ENCODE measurements at places on chromosomes 11 and 22.

DNA sequence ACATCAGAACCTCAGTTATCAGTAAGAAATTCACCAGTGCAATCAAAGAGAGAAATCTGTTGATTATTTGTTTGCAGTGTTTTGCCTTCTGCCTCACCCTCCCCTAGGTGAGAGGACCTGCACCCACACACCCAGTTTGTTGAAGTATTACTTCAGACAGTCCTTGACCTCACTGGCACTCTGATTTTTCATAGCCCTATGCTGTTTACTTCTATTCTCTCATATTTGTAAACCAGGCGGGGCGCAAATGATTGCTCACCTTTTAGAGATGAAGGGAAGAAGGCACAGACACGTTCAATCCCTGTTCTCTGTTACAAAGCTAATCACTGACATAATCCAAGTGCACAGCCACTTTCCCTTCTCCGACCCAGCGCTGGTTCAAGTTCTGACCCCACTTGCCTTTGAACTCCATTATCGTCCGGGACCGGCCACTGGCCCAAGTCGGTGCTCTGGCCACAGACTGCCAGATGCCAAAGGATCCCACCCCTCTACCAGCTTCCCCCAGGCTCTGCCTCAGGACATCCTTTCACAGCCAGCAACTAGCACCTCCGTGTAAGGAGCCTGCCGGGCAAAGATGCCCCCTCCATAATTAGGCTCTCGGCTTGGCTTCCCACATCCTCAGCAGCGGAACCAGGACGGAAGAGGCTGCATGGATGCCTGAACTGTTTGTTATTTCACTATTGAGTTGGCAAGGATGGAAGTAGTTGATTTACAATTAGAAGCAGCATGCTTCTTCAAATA is 1.7 kb downstream of the ETS1 start:
- no peak for DNase-seq

GRCh38 chr11:77510851-77511250 is 37.0 kb upstream of the PAK1 start:
- no peak for DNase-seq

DNA sequence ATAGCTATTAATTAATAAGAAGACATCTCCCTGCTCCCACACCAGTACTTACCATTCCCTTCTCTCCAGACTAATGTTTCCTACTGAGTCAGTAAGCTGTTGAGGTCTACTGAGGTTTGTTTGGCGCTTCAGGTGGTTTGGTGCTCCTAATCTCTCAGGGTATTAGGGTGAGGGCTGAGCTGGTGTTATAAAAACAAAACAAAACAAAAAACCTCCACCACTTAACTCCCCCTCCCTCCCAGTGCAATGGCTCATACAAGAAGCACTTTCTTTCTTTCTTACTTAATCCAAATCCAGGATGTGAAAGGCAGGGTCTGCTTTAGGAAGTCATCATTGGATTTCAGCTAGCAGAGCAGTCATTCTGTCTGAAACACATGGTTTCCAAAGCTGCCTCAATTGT is 15.3 kb downstream of the CSTPP1 start:
- no peak for DNase-seq

DNA sequence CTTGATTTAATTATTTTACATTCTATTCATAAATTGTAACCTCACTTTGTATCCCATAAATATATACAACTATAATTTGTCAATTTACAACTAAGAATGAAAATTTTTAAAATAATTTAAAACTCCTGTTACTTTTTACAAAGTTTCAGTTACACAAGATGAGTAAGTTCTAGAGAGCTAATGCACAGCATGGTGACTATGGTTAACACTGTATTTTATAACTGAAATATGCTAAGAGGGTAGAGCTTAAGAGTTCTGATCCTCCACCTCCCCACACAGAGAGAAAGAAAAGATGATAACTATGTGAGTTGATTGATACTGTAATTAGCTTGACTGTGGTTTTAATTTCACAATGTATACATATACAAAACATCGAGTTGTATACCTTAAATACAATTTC is 412.5 kb upstream of the DDI1 start:
- DNase-seq = no peak

GRCh38 chr11:57426439-57426928 is 437 bp downstream of the SLC43A3 start:
- DNase-seq = no peak

- DNase-seq = no peak
These were observed 56.6 kb downstream of the LINC01488 start for GRCh38 chr11:69537855-69538640.

DNA sequence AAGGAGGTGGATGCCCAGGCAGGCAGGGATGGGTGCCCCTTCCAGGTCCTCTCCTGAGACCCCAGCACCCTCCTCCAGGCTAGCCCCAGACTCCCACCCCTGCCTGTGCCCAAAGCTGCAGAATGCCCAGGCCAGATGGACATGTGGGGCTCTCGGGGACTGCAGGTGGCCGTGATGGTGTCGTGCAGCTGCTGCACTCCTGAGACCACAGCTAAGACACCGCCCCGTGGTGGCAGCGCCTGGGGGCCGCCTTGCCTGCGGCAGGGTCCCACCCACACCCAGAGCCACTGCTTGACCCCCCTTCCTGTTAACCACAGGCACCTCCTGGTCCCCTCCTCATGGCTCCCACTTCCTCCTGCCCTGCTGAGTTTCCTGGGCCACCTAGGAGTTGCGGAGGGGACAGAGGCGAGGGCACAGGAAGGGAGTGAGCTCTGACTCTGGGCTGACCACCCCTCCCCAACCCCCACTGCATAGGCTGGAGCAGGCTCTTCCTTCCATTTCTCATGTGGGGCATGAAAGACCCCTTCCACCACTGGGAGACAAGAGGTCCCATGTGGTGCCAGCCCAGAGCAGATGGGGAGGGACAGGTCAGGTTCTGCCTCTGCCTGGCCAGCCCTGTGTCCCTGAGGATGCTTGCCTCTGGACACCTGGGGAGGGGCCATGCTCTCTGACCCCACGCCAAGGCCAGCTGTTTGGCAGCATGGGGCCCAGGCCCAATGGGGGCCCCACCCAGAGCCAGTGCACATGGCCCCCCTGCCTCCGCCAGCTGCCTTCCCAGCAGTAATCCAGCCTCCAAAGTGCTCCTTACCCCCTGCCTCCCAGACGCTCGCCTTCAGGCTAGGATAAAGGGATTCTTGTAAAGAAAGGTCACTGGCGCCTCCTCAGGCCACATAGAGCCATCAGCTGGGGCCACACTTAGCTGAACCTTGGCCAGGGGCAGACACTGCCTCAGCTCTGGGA is 29.3 kb downstream of the OSBPL5 start:
- DNase-seq = no peak

DNA sequence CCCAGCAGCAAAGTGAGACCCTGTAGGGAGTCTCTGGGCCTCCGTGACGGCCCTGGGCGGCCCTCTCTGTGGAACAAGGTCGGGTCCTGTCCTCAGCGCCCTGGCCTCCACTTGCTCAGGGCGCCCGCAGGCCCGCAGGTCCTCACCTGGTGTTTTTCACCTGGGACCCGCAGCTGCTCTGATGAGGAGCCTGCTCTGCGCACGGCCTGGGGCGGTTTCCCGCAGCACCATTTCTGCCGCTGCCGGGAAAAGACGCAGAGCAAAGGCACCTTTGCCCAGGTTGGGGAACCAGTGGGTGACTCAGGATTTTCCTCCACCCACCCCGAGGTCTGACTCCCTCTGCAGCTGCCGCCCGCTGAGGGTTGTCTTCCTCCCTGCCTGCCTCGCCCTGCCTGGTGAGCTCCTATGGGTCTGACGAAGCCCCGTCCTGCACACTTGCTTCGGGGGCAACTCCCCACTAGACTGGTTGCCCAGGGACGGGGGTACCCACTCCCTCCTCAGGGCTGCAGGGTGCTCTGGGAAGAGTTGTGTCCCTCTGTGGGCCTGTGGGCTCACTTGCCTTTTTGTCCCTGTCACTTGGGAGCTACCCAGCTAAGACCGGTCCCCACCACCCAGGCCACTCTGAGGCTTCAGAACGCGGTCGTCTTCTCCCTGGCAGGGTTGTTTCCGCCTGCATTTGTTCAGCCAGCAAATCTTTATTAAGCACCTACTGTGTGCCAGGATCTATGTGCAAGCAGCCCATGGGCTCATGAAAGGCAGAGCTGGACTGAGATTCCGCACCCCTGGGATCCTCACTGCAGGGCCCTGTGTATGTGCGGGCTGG is 89.5 kb downstream of the KCNQ1 start:
- no peak for DNase-seq

GRCh38 chr11:69667619-69668604 is 7.2 kb downstream of the LTO1 start:
- no peak for DNase-seq

DNA sequence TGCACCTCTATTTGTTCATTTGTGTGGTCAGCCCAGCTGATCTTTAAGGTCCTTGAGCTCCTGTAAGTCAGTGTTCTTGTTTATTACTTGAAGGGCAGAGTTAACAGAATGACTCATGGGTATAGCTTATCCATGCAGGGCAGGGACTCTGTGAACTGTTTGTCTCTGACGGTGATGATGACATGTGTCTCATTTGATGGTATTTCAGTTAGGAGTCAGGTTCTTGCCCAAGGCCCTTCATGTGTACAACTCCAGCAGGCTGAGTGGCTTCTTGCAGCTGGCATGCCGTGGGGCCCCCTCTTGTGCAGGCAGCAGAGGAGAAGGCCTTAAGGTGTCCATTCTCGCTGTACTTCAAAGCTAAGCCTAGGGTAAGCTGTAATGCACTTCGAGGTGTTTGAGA is 165.1 kb downstream of the DBX1 start:
- peak; percentile 72 for DNase-seq

- no peak for DNase-seq
These were observed 11.2 kb downstream of the MCAM start for GRCh38 chr11:119305556-119306372.

- no peak for DNase-seq
These were observed 104.3 kb upstream of the LDLRAD3 start for GRCh38 chr11:35839368-35840161.

DNA sequence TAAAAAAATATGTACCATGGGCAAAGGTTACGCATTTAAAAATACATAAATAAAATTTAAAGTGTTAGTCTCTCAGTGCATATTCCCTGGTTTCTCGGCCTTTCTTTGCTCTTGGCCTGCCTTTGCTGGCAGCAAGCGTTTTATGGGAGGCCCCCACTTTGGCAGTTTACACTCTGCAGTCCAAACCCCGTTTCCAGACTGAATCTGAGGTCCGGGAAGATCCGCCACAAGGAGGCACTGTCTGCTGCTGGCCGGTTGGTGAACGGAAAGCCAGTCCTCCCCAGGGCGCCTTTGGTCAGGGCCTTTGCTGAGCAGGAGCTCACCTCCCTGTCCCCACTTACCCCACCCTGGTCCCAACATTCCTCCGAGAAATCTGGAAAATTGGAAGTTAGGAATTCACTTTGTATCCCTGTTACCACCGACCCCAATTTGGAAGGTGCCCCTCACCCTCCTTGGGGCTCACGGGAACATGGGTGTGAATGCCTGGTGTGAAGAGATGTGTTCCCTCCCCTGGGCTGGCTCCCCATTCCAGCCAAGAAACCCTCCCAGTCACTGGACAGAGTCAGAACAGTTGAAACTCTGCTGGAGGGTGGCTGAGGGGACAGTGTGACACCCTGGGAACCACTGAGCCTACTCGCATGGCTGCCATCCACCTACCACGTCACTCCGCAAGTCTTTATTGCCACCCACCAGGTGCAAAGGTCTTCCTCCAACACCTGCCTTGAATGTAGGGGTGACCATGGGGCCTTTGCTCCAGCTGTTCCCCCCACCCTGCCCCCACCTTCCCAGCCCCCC is 9.4 kb upstream of the SF1 start:
- DNase-seq = no peak

- DNase-seq = no peak
These were observed 32.5 kb downstream of the PPP2R1B start for GRCh38 chr11:111733611-111734088.

GRCh38 chr11:78940500-78941225 is 366.0 kb upstream of the NARS2 start:
- no peak for DNase-seq

DNA sequence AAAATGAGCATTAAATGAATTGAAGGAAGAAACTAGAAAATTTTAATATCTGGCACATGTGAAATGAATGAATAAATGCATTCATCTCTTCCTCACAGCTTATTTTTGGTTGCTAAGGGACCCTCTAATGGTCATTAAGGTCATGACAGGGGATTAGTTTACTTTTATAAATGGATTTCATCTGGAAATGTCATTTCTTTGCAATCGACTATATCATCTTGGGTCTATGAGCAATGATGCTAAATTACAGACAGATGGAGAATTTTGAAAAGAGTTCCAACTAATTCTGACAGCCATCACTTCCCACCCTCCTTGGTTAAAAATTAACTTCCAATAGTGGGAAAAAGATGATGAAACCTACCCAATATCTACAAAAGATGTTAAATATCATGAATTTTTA is 98.0 kb downstream of the KIF18A start:
- no peak for DNase-seq

DNA sequence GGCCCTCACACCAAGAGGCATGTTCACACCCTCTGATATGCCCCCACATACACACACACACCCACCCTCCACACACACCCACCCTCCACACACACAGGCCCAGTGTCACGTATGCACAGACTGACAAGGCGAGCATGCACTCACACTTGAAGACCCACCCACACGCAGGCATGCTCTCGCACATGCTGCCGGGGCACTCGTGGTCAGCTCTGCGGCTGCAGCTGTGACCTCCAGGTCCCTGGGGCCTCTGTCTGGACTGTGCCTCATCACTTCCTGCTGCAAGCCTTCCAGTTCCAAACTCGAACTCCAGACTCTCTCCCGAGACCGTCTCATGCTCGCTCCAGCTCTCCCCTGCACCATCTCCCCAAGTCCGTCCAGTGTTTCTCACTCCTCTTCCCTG is 9.5 kb downstream of the DCHS1 start:
- no peak for DNase-seq

DNA sequence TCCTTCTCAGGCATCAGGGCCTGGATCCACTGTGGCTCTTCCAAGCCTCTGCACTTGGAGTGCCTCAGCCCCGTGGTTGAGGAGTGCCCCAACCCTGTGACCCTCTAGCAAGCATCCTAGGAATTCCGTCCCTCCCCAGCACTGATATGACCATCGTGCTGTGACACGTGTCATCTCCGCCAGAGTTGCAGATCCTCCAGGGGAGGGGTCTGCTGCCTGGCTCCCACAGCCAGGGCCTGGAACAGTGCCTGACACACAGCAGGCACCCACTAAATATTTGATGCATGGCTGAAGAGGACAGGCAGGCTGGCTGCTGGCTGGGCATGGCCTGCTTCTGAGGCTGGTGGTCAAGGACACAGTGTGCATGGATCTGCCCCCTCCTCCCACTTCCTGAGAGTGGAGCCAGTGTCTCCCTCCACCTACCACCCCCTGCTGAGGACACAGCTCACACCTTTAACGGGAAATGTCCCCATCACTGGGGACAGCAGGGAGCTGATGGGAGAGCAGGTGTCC is 1.7 kb upstream of the CD81 start:
- no peak for DNase-seq

Measured in AG09309 (cell line).